Thymus (tissue), 14 donors: ENCODE measurements at places on chromosomes 1 and 21.

DNA sequence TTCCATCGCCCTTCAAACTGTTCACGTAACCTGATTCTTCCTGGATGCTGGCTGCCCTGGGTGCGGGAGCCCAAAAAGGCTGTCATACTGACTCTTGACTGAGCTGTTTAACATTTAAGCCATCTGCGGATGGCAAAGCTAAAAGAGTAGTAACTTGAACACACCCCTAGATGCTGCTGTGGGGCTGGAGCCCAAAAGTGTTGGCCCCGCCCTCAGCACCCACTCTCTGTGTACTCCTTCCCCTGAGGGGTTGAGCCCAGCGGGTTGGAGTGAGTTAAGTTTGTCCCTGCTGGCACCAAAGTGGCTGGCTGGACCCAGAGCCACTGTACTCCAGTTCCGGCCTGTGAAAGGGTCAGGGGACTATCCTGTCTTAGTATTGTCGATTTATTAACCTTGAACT, 640.6 kb downstream of the PTPRU start:
- H3K4me1 ChIP-seq = no peaks in the 10 kb centered on the region
- no peak overlapping the region for H3K4me3 ChIP-seq
- DNase-seq = no peak

DNA sequence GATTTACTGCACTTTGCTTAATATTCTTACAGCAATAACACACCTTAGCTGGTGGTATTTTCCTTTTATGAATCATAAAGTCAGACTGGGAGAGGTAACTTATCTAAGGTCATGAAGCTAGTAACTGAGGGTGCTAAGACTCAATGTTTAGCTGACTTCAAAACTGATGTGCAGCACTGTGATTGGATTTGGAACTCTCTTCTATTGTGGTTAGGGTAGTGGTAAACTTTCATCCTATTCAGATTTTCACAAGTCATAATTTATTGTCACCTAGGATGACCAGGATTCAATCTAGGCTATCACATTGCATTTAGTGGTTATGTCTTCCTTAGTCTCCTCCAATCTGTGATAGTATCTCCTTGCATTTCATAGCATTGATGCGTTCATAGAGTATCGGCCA, 18.9 kb downstream of the EPB41 start:
- no peak overlapping the region for H3K27ac ChIP-seq
- no peak overlapping the region for H3K4me3 ChIP-seq
- no peak for DNase-seq
- peaks cover 31% of the 10 kb centered on the region for H3K4me1 ChIP-seq
- no peaks in the 10 kb centered on the region for H3K27me3 ChIP-seq

DNA sequence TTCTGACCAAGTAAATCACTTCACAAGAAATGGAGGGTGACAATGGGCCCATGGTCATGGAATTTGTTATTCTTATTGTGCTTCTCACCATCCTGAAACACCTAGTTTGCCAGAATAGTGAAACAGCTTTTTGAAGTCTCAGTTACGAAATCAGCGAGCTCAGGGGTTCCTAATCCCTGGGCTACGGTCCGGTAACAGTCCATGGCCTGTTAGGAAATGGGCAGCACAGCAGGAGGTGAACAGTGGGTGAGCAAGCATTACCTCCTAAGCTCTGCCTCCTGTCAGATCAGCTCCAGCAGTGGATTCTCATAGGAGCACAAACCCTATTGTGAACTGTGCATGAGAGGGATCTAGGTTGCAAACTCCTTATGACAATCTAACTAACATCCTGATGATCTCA, 1356.3 kb downstream of the KCNT2 start:
- H3K27me3 ChIP-seq = no peaks in the 10 kb centered on the region
- H3K4me1 ChIP-seq = no peaks in the 10 kb centered on the region
- DNase-seq = no peak
- H3K27ac ChIP-seq = no peak overlapping the region
- no peaks in the 10 kb centered on the region for H3K36me3 ChIP-seq
- no peak overlapping the region for H3K4me3 ChIP-seq

- H3K4me1 ChIP-seq = no peaks in the 10 kb centered on the region
- H3K4me3 ChIP-seq = no peak overlapping the region
- DNase-seq = no peak
- no peak overlapping the region for H3K27ac ChIP-seq
- no peaks in the 10 kb centered on the region for H3K27me3 ChIP-seq
These were observed 55.7 kb upstream of the KIRREL1 start for GRCh38 chr1:157937744-157938143.

DNA sequence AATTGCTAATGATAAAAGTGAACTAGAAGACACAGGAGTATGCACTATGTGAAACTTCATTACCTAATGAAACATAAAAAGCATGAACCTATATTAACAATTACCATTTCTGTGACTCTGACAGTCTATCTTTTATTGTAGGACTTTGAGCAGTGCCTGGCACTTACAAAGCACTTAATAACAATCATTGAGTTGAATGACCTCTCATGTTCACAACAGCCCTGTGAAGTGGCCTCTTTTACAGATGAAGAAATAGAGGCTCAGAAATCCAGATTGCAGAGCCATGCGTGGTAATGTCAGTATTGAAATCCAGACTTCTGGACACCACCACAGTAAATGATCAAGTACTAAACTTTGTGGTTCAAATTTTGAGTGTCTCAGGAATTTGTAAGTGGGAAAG, 326.4 kb downstream of the NTNG1 start:
- H3K4me3 ChIP-seq = no peak overlapping the region
- no peaks in the 10 kb centered on the region for H3K36me3 ChIP-seq
- H3K4me1 ChIP-seq = no peaks in the 10 kb centered on the region

- H3K27ac ChIP-seq = no peak overlapping the region
- no peak overlapping the region for H3K4me3 ChIP-seq
- no peak for DNase-seq
- peaks cover 3% of the 10 kb centered on the region for H3K27me3 ChIP-seq
These were observed 9.3 kb upstream of the TSNAX start for GRCh38 chr1:231519166-231519565.

GRCh38 chr1:244324176-244324883, 127.4 kb downstream of the ADSS2 start:
- no peak overlapping the region for H3K4me3 ChIP-seq
- DNase-seq = no peak
- H3K36me3 ChIP-seq = no peaks in the 10 kb centered on the region
- H3K27me3 ChIP-seq = no peaks in the 10 kb centered on the region
- H3K4me1 ChIP-seq = peaks cover 11% of the 10 kb centered on the region
- H3K27ac ChIP-seq = no peak overlapping the region

DNA sequence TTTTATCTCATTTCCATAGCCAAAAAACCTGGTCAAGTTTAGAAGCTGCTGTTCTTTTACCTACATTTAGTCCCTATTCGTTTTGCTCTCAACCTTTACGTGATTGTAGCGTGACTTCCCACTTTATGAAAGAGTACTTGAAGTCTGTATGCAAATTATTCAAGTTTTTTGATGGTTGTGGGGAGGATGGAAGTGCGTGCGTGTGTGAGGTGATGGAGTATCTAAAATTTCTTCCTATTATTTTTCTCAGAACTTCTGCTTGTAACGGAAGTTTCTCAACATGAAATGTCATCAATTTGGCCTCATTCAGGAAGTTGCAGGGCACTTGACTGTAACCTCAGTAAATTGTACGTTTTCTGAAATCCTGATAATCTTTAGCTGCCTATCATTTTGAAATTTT, 64.0 kb downstream of the SAMSN1 start:
- H3K4me1 ChIP-seq = no peaks in the 10 kb centered on the region
- DNase-seq = no peak
- no peak overlapping the region for H3K27ac ChIP-seq
- H3K4me3 ChIP-seq = no peak overlapping the region
- H3K27me3 ChIP-seq = no peaks in the 10 kb centered on the region
- H3K36me3 ChIP-seq = no peaks in the 10 kb centered on the region

DNA sequence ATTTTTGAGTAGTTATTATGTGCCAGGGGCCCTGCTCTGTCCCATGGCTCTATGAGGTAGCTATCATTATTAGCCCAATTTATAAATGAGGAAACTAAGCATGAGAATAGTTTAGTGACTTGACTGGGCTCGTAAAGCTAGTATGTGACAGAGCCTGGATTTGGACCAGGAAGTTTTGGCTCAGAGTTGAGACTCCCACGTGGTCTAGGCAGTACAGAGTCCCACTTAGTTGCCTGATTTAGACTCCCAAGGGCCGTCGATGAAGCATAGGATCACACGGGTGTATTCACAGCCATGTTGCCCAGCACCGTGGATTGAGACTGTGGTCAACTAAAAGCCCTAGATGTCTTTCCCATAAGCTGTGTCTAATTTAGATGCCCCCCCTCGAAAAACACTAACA, 81.7 kb downstream of the DDX20 start:
- H3K27ac ChIP-seq = no peak overlapping the region
- no peaks in the 10 kb centered on the region for H3K4me1 ChIP-seq
- no peak overlapping the region for H3K4me3 ChIP-seq
- DNase-seq = no peak

- no peak overlapping the region for H3K27ac ChIP-seq
- H3K36me3 ChIP-seq = no peaks in the 10 kb centered on the region
- no peaks in the 10 kb centered on the region for H3K27me3 ChIP-seq
- DNase-seq = no peak
These were observed 6.3 kb upstream of the TRIM33 start for GRCh38 chr1:114517348-114517747.
